Naive thymus-derived CD4-positive, alpha-beta T cell (primary cell): ENCODE measurements at places on chromosomes 13 and 19. TPM values are rescaled to one million over a fixed set of nuclear protein-coding genes. Genes with fewer than 3 reads are reported as not detected.

Gene CACNG8
- total RNA-seq = 0.24 TPM

Gene URAD
- not detected for total RNA-seq

Gene RFPL4A
- not detected for total RNA-seq

Gene TRMT1
- 90.7 TPM for total RNA-seq

DNA sequence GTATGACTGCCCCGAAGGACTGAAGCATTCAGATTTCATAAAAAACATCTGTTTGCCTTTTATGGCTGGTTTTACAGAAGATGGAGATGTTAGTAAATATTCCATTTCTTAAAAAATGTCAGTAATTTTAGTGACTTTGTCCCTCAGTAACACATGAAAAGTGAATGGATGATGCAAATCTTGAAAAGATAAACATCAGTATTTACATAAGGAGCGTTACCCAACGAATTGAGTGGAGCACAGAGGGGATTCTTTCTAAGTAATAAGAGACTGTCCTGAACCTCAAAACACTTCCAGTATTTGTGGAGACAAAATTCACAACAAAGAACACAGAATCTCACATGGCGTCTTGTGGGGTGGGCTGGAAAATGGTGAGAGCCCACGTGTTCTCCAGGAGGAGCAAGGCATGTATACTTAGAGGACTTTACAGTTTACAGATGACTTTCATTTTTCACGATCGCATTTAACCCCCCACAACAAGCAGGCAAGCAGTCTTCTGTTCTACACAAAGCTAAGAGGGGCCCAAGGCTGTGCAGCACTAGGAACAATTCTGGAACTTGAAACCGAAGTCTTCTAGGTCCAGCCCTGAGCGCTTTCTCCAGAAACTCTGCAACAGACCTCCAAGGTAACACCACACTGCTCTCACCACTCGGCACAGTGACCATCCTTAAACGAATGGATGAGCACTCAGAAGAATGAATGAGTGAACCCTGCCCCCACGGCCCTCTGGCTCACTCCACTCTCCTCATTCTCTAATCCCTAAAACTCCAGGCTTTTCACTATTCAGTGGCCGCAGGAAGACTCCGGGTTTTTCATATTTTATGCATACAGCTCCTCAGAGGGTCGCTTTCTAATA, 709.8 kb downstream of the UQCRFS1 start:
- H3K4me3 ChIP-seq = no peak overlapping the region
- no peak for DNase-seq
- H3K4me1 ChIP-seq = no peaks in the 10 kb centered on the region

- H3K27ac ChIP-seq = no peak overlapping the region
- no peaks in the 10 kb centered on the region for H3K27me3 ChIP-seq
- DNase-seq = no peak
- H3K4me3 ChIP-seq = no peak overlapping the region
- no peaks in the 10 kb centered on the region for H3K4me1 ChIP-seq
- H3K36me3 ChIP-seq = peaks cover 18% of the 10 kb centered on the region
Observed at GRCh38 chr19:46773018-46773399, 15.4 kb downstream of the SLC1A5 start.

DNA sequence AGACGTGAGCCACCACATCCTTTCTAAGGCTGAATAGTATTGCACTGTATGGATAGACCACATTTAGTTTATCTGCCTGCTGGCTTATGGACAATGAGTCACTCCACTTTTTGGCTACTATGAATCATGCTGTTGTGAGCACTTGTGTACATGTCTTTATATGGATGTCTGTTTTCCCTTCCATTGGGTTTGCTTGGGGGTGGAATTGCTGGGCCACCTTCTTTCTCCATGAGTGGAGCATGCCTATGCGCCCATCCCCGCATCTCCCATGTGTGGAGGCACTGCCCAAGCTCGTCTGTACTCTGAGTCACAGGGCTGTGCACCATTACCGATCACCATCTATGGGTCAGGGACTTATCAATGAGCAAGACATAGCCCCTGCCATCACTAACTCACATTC, 127.2 kb upstream of the GJB6 start:
- DNase-seq = no peak
- H3K4me3 ChIP-seq = no peak overlapping the region
- H3K27ac ChIP-seq = no peak overlapping the region
- no peaks in the 10 kb centered on the region for H3K27me3 ChIP-seq
- H3K4me1 ChIP-seq = no peaks in the 10 kb centered on the region
- H3K36me3 ChIP-seq = no peaks in the 10 kb centered on the region

- H3K27me3 ChIP-seq = no peaks in the 10 kb centered on the region
- peaks cover 60% of the 10 kb centered on the region for H3K36me3 ChIP-seq
- no peak overlapping the region for H3K27ac ChIP-seq
- H3K4me3 ChIP-seq = no peak overlapping the region
- DNase-seq = no peak
Observed at GRCh38 chr13:50932091-50932490, 22.5 kb downstream of the RNASEH2B start.
